ENCODE measurements at places on chromosomes 13 and 19. TPM values are rescaled to one million over a fixed set of nuclear protein-coding genes. Genes with fewer than 3 reads are reported as not detected.

DNA sequence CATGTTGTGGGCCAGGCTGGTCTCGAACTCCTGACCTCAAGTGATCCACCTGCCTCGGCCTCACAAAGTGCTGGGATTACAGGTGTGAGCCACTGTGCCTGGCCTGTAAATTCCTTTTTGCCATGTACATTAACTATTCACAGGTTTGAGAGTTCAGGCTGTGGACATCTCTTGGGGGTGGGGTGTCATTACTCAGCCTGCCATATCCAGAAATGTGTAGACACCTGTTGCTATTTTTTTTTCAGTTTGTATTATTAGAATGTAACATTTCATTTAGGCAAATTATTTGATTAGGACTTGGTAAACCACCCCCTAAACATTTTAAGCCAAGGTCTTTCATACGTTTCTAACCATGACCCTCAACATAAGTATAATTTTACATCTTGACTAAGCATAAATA, 20.5 kb downstream of the ZNF227 start:
- no peak for DNase-seq

DNA sequence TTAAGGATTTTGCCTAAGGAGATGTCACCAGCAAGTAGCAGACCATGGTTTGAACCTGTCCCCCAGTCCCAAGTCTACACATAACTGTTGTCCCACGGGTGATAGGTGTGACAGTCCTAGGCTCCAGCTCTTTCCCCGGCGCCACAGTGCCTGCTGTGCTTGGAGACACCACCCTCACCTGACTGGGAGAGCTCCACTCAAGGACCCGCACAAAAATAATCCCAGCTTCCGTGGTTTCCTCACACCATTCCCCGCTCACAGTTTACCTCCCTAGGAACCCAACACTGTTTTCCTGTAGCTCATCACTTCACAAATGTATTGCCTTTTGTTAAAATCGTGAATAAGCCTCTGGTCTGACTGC, 19.8 kb upstream of the RASA3 start:
- no peak for DNase-seq

GRCh38 chr19:55160128-55160985, 2.8 kb upstream of the TNNI3 start:
- peak; percentile 92 for DNase-seq

DNA sequence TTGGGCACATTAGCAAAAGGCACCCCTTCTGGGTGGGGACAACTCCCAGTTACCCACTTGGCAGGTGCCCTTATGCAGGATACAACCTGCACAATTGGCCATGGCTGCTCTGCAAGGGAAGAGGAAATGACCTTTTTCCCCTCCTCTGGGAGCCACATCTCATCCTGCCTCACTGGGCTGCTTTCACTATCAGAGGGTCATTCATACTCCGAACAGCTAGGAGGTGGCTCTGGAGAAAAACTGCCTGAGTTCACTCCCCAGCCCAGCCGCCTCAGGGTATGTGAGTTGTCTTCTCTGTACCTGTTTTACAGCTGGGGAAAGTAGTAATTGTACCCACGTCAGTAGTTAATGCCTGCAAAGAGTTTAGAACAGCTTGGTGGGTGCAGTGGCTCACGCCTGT, 7.1 kb upstream of the ACTN4 start:
- no peak for DNase-seq

DNA sequence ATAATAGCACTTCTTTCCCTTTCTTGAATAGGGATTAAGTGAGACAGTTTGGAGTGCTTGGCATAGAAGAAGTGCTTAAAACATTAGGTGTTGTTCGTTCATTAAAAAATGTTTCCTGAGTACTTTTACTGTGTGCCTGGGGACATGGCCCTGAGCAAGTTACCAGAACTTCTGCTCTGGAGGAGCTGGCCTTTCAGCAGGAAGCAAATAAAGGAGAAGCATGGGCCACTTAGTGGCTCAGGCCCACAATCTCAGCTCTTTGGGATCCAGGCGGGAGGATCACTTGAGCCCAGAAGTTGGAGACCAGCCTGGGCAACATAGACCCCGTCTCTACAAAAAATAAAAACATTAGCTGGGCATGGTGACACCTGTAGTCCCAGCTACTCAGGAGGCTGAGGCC, 5.7 kb downstream of the DNM2 start:
- no peak for DNase-seq

DNA sequence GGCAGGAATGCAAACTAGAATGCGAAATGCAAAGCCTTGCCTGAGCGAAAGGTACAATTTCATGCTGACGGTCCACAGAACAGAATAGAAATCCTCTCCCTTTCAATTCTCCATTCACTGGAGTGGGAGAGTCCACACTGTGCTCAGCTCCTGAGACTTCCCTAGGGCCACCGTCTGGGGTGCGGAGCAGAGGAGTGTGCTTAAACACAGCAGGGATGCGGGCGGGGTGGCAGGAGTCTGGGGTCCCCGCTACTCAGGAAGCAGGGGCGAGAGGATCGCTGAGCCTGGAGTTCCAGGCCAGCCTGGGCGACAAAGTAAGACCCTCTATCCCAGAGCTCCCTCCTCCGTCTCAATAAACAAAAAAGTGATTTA, 552 bp upstream of the ZNF816 start:
- DNase-seq = no peak

Gene CATSPERD
- not detected for total RNA-seq

Gene GNG7
- 2.4 TPM for total RNA-seq
